ENCODE measurements at places on chromosomes 2 and 18. TPM values are rescaled to one million over a fixed set of nuclear protein-coding genes. Genes with fewer than 3 reads are reported as not detected.

GRCh38 chr2:98801286-98801685 is 70.4 kb upstream of the MGAT4A start:
- no peak for DNase-seq
- H3K4me3 ChIP-seq, result no peak overlapping the region
- H3K27ac ChIP-seq, result no peak overlapping the region
- H3K27me3 ChIP-seq, result no peaks in the 10 kb centered on the region

DNA sequence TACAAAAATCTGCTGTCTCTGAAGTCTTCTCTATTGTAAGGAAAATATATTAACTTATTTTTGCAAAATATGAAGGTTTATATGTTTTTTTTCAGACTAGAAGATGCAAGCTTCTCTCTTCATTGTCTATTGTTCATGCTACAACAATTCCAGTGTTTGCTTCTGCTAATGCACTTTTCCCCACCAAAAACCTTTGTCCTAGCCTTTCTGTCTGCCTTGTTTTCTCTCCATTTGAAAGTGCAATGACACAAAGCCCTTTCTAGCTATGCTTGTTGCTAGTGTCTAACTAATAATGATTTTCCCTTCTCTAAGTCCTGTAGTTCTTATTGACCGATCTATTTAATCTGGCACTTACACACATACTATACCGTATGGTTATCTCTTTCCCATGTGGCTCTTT is 369.5 kb upstream of the CELF4 start:
- H3K27me3 ChIP-seq, result no peaks in the 10 kb centered on the region
- no peak overlapping the region for H3K27ac ChIP-seq
- no peaks in the 10 kb centered on the region for H3K4me1 ChIP-seq
- H3K36me3 ChIP-seq, result no peaks in the 10 kb centered on the region
- no peak for DNase-seq

- no peak for DNase-seq
- no peaks in the 10 kb centered on the region for H3K36me3 ChIP-seq
- H3K27me3 ChIP-seq, result no peaks in the 10 kb centered on the region
- no peak overlapping the region for H3K4me3 ChIP-seq
Measured at GRCh38 chr18:38786906-38787305, 1221.3 kb upstream of the CELF4 start.

DSG3 gene
- total RNA-seq, result not detected

GRCh38 chr18:55300936-55301531 is 287.0 kb downstream of the TCF4 start:
- DNase-seq, result no peak
- peak overlapping the region; percentile 43 for H3K27ac ChIP-seq
- no peaks in the 10 kb centered on the region for H3K27me3 ChIP-seq
- H3K36me3 ChIP-seq, result no peaks in the 10 kb centered on the region
- no peaks in the 10 kb centered on the region for H3K4me1 ChIP-seq
- H3K4me3 ChIP-seq, result peak overlapping the region; percentile 18

GRCh38 chr2:64766841-64767669 is 113.3 kb upstream of the SERTAD2 start:
- no peaks in the 10 kb centered on the region for H3K36me3 ChIP-seq
- peak overlapping the region; percentile 98 for H3K27ac ChIP-seq
- H3K4me1 ChIP-seq, result peaks cover 4% of the 10 kb centered on the region
- no peaks in the 10 kb centered on the region for H3K27me3 ChIP-seq

DNA sequence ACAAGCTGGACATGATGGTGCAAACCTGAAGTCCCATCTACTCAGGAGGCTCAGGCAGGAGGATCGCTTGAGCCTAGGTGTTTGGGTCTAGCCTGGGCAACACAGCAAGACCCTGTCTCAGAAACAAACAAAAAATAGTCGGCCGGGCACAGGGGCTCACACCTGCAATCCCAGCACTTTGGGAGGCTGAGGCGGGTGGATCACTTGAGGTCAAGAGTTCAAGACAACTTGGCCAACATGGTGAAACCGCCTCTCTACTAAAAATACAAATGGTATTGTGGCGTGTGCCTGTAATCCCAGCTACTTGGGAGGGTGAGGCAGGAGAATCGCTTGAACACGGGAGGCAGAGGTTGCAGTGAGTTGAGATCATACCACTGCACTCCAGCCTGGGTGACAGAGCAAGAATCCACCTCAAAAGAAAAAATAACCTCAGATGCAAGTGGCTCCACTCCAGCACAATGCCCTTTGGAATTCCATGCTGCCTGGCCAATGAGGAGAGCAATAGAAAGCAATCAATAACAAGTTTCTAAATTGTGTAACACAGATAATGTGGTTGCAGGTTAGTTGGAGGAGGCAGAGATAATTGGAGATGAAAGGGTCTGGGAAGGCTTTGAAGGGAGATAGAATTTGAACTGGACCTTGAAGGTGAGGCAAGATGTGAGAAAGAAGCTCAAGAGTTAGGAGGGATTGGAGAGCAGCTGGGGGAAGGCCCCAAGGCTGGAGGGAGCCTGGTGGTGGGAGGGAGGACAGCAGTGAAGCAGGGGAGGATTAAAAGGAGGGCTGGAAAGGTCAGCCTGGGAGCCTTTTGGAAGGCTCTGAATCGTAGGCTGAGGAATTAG is 6.0 kb downstream of the TTC31 start:
- DNase-seq, result no peak
- no peaks in the 10 kb centered on the region for H3K4me1 ChIP-seq
- H3K27ac ChIP-seq, result no peak overlapping the region
- no peak overlapping the region for H3K4me3 ChIP-seq
- H3K36me3 ChIP-seq, result peaks cover 3% of the 10 kb centered on the region
- H3K27me3 ChIP-seq, result no peaks in the 10 kb centered on the region

DNA sequence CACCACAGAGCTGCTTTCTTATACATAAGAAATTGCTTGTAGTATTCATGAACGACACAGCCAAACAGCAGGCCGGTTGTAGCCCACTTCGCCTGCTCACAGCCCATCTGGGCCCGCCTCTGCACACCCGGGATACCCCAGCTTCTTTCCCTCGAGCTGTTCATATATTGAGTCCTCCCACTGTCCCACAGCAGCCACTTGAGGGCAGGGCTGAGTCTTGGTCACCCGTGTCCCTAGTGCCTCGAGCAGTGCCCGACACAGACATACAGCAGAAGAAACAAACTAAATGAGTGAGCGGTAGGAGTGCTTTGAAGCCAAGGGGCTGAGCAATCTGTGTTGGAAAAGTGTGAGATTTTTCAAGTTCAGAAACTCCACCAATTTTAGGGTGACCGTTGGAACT is 251.4 kb downstream of the KLHL29 start:
- no peak overlapping the region for H3K4me3 ChIP-seq
- H3K36me3 ChIP-seq, result no peaks in the 10 kb centered on the region
- peak overlapping the region; percentile 46 for H3K27ac ChIP-seq
- H3K27me3 ChIP-seq, result no peaks in the 10 kb centered on the region
- DNase-seq, result no peak
- no peaks in the 10 kb centered on the region for H3K4me1 ChIP-seq

GRCh38 chr2:31011587-31011986 is 126.7 kb downstream of the GALNT14 start:
- H3K4me1 ChIP-seq, result no peaks in the 10 kb centered on the region
- H3K27ac ChIP-seq, result no peak overlapping the region
- H3K36me3 ChIP-seq, result no peaks in the 10 kb centered on the region
- no peak for DNase-seq

GRCh38 chr18:59712311-59712710 is 15.1 kb upstream of the CCBE1 start:
- H3K4me3 ChIP-seq, result no peak overlapping the region
- H3K4me1 ChIP-seq, result no peaks in the 10 kb centered on the region
- no peaks in the 10 kb centered on the region for H3K27me3 ChIP-seq
- no peak overlapping the region for H3K27ac ChIP-seq
- DNase-seq, result no peak

SNRPD1 gene
- 11.8 TPM for total RNA-seq

DNA sequence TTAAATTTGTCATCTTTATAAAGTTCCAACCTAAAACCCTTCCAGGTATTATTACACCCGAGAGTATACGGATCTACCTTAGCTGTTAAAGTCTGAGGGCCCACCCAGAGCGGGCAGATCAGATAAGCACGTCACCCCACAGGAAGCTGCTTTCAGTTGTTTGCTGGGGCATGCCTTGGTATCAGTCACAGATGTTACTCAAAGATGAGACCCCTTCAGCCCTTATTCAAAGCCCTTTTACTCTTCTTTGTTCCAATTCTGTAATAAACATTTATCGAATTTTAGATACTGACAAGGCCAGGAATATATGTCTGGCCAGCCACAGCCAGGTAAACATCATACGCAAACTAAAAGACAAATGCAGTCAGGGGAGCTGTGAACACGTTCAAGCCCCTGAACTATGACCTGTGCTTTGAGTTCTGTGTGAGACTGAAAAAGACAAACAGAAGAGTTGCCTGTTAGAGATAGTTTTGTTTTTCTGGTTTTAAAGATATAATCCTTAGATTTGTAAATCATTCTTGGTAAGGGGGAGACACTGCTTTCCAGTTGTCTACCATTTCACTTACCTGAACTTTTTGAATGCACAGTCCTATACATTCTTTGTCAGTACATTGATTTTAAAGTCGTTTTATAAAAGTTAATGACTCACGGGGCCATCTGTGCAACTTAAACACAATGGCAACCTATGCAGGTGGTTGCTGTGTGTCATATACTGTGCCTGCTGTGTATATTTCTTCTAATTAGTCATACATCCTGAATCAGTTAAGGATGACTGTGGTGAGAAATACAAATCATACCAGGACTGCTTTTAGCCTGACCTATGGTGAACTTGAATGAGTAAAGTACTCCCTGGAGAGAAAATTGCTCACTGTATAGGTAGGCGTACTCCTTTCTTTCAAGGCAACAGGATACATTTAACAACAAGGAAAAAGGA is 100.5 kb upstream of the ITPRID2 start:
- H3K4me3 ChIP-seq, result no peak overlapping the region
- H3K27ac ChIP-seq, result no peak overlapping the region

CSRNP3 gene
- 2.0 TPM for total RNA-seq

ASB18 gene
- not detected for total RNA-seq

IL36G gene
- total RNA-seq, result not detected

DNA sequence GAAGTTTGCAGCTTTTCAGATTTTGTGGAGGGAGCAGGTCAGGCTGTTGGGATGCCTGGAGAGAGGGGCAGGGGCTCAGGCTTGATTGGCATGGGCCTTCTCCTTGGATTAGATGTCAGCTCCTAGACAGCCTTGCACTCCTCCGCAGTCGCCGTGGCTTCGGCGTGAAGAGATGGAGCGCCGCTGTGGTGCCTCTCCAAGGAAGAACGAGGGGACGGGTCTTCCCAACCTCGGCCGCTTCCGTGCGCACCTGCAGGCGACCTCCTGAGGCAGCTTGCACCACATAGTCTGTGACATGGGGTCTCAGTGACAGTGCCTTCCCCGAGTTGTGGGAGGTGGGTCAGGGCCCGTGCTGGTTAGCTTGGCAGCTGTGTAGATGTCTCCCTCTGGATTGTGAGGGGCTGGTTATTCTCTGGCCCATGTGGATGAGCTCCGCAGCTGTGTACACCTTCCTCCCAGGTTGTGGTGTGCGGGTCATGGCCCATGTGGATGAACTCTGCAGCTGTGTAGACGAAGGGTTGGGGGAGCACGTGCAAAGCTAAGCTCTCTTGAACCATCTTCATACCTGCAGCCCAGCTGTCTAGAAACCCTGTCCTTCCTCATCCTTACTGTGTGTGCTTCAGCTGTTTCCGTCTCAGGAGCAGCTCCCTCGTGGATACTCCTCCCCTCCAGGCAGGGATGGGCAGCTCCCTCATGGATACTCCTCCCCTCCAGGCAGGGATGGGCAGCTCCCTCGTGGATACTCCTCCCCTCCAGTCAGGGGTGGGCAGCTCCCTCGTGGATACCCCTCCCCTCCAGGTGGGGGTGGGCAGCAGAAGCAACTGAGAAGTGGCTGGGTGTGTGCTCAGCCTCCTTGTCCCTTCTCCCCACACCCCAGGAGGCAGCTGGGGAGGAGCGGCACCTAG is 170.3 kb downstream of the LDLRAD4 start:
- peak overlapping the region; percentile 71 for H3K27ac ChIP-seq
- no peaks in the 10 kb centered on the region for H3K27me3 ChIP-seq
- no peak overlapping the region for H3K4me3 ChIP-seq
- H3K36me3 ChIP-seq, result no peaks in the 10 kb centered on the region

DNA sequence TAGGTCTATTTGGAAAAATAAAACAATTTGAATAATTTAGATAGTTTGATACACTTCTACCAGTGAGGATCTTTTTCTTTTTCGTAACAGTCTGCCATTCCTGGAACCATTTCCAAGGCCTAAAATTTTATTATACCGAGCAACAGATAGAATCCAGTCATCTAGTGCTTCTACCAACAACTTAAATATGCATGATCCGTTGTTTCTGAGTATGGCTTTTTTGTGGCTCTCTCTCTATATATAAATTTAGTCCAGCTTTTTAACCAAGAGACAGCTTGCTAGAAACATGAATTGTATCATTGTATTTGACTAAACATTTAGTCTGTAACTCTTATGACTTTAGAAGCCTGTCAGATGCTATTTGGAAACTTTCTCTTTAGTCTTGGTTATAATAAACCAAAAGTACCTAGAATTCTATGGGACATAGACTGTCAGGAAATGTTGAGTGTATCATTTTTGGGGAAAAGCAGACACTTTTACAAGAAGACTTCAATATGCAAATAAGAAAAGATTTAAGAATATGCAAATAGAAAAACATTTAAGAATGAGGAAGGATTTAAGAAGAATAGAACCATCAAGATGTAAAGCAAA is 161.4 kb downstream of the ZEB2 start:
- no peak overlapping the region for H3K4me3 ChIP-seq
- H3K36me3 ChIP-seq, result no peaks in the 10 kb centered on the region
- H3K27me3 ChIP-seq, result no peaks in the 10 kb centered on the region
- DNase-seq, result no peak
- no peaks in the 10 kb centered on the region for H3K4me1 ChIP-seq

DNA sequence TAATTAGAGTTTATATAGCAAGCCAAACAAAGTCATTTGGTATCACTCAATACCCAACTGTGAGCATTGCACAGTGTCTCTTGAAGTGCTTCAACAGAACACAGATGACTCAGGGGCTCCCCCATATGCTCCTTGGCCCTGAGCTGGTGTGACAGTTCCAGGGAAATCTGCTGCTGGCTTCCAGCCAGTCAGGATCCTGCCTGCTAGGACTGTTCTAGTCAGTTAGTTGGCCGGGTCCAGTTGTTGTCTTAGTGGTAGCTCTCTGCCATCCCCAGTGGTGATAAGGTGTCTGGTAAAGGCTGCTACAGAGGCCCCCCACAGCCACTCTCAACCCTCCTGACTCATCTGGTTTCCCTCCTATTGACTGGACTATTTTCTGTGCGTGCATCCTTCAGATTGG is 100.3 kb downstream of the IRS1 start:
- no peak overlapping the region for H3K4me3 ChIP-seq
- H3K27me3 ChIP-seq, result no peaks in the 10 kb centered on the region
- DNase-seq, result peak; percentile 29
- H3K27ac ChIP-seq, result no peak overlapping the region
- no peaks in the 10 kb centered on the region for H3K4me1 ChIP-seq

ST8SIA3 gene
- not detected for total RNA-seq

CYRIA gene
- 12.5 TPM for total RNA-seq

Data from breast epithelium (tissue), 4 donors.